ENCODE measurements at places on chromosomes 6 and 20.

- no peak for DNase-seq
Observed at GRCh38 chr20:44967207-44967807, 995 bp downstream of the STK4 start.

GRCh38 chr6:22020299-22021003 is 276.4 kb downstream of the PRL start:
- DNase-seq = no peak

DNA sequence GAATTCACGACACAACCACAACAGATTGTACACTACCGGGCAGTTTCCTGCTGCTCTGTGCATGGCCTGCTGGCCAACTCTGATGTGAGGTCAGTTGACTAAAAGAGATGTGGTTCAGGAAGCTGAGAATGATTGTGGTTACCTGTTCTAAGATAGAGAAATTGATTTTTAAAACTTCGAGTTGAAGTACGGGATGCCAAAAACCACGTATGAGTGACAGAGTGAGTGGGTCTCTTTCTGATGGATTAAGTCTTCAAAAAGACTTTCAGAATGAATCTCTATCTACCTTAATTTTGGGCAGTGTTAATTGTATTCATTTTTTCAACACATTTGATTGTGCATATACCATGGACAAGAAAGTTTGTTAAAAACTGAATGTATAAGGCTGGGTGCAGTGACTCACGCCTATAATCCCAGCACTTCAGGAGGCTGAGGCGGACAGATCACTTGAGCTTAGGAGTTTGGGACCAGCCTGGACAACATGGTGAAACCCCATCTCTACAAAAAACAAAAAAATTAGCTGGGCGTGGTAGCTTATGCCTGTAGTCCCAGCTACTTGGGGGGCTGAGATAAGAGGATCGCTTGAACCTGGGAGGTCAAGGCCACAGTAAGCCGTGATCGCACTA is 121.2 kb downstream of the SGK1 start:
- no peak for DNase-seq

DNA sequence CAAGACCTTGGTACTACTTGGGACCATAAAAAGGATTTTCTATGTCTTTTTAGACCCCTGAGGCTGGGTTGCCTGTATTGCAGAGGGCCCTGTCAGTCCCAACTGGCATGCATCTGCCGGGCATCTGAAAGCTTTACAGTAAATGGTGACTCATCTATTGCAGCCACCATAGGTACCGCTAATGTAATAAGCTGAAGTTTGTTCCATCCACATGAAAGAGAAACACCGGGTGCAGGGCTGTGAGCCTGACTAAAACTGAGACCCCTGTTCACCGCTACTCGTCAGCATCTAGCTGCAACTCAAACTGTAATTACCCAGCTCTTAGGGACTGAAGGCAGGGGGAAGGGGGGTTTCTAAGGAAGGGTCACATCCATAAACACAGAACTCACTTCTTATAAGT is 49.5 kb downstream of the TRERF1 start:
- no peak for DNase-seq

GRCh38 chr6:2314641-2315040 is 69.2 kb upstream of the GMDS start:
- no peak for DNase-seq
